NCI-H2107 (cell line): ENCODE measurements at places on chromosomes 11 and 22.

GRCh38 chr11:36394056-36394455, 98.0 kb downstream of the PRR5L start:
- DNase-seq, result no peak

DNA sequence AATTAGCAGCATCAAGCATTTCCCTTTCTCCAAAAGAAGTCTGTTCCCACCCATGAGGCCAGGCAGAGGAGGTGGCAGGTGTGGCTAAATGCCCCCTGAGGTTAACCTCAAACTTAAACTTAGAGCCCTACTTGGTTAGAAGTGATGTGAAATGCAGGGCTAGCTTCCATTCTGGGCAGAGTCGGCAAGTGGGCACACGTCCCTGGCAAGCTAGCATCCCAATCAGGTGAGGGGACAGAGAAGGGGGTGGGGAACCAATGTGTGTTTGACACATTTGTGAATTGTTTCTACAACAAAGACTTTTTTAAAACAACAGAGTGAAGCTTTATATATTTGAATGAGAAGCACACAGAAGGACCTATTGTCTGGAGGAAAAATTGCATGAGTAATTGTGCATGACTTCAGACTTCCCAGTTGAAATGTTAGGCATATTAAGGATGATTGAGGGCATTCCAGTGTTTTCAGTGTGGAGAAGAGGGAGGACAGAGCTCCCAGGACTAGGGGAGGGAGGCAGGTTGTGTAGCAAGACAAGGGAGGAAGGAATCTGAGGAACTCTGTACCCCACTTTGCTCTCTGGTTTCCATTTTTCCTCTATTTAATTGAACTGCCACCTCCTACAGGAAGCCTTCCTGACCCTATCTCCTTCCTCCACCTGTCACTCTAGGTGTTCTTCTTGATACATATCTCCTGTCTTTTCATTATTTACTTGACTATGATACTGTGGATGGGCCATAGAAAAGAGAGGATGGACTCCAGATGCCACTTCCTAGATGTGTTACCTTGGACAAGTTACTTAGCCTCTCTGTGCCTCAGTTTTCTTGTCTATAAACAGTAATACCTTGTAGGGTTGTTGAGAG, 83.3 kb upstream of the PICALM start:
- DNase-seq, result no peak

DNA sequence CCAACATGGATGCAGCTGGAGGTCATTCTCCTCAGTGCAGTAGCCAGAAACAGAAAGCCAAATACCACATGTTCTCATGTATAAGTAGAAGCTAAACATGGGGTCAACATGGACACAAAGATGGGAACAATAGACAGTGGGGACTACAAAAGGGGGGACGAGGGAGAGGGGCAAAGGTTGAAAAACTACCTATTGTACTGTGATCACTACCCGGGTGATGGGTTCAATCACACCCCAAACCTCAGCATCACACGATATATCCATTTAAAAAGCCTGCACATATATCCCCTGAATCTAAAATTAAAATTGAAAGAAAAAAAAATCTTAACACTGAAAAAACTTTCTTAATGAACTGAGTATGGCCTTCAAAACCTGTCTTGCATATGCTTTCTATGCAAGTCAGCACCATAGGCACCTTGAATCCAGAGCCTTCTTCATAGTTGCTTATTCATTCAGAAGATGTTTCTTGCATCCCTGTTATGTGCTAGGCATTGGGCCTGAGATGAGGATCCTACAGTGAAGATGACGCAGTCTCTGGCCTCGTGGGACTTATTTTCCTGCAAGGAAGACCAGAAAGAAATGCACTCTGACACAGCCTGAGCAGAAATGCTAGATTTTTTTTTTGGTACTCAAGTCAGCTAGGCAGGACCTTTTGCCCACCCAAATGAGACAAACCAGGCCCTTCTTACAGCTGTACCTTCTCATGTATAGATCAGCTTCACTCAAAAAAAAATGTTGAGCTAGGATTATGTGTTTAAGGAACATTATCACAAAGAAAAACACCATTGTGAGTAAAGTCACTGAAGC, 21.0 kb downstream of the NNMT start:
- DNase-seq, result no peak

DNA sequence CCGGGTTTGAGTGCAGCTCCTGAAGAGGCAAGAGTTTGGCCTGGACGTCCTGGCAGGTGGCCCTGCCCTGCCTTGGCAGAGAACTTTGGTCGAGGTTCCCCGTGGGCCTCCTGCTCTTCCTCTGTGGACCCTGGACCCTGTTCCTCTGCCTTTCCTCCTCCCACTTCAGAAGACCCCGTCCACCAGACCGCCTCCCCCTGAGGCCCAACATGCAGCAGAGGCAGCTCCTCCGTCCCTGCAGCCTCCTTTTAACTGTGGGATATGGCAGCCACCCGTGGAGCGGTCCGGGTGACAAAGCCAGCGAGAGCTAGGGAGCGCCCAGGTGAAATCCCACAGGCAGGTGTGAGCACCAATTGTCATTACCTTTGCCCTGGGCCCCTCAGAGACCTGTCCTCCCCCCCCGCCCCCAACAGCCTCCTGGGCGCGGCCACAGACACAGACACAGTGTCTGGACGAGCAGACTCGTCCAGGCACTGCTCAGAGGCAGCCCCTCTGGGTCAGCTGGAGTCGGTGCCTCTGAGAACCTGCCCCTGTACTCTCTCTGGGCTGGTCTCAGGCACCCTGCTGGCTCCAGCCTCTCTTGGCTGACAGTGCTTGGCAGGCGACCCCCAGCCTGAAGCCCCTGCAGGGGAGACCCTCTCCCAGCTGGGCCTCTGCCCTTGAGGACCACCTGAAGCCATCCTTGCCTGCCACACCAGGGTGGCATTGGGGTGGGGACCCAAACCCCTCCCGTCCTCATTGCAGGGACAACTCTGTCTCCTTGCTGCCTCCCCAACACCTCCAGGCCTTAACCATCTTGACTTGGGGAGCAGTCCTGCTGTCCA, 4.1 kb upstream of the PTDSS2 start:
- no peak for DNase-seq

- DNase-seq, result no peak
Measured at GRCh38 chr11:99693941-99694492, 673.3 kb downstream of the CNTN5 start.

DNA sequence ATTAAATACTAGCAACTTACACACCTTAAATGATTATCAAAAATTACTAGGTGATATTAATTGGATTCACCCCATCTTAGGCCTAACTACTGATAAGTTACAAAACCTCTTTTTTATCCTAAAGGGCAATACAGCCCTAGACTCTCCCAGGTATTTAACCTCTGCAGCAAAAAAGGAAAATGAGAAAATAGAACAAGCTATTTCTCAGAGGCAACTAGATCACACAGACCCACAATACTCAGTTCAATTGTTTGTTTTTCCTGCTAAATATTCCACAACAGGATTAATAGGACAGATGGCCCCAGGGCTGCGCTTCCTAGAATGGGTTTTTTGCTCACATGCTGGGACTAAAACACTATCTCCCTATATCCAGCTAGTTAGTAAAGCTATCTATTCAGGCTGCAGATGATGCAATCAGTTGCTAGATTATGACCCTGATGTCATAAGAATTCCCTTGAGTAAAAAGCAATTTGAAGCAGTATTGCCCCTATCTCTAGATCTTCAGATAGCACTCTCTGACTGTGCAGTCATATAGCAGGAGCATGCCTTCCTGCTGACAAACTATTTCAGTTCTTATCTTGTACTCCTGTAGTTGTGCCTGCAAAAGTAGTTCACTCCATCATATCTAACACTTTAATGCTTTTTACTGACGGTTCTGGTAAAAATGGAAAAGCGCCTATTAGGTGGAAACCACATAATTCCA, 1595.5 kb upstream of the TENM4 start:
- no peak for DNase-seq
